ENCODE measurements at places on chromosomes 5 and 9.

DNA sequence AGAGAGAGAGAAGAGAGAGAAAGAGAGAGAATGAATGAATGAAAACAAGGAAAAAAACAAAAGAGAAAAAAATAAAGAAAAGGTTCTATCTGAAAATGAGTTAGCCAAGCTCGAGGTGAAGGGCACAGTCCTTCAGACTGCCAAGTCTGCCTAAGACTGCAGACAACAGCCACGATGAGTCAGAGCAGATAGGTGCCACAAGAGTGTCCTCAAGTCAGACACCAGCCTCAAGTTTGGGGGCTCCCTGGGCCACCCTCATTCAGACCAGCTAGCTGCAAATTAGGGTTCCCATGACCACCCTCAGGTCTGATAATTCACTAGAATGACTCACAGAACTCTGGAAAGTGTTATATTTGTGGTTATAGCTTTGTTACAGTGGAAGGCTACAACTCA lies 13.9 kb upstream of the HABP4 start:
- DNase-seq: no peak

- no peak for DNase-seq
Observed at GRCh38 chr5:155983954-155984353, 343.0 kb upstream of the SGCD start.

DNA sequence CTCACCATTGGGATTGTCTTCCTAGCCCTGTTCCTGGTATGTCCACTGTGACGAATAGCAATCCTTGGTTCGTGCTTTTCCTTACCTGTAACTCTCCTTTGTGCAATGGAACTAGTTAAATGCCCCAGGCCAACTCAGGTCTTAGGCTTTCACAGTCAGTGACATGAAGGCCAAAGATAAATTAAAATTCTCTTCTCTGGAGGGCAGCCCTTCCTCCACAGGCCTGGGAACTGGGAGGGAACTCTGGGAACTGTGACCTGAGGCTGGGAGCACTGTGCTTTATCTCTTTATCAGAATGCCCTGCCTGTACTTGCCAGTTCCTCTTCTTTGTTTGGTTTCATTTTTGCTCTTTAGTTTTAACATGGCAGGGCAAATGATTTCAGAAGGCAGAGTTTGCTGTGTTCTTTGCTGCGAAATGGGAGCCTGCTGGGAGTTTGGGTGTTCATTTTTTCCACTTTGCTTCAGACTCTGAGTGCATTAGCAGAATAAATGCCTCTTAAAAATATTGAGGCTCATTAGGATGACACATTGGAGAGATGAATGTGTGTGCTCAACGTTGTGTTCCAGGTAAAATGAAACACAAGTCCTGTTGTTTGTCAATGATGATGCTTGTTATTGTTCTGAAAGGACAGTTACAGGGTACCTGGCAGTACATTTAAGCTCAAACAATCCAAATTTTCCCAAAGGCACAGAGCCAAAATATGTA lies 118.1 kb downstream of the NUDT12 start:
- no peak for DNase-seq

DNA sequence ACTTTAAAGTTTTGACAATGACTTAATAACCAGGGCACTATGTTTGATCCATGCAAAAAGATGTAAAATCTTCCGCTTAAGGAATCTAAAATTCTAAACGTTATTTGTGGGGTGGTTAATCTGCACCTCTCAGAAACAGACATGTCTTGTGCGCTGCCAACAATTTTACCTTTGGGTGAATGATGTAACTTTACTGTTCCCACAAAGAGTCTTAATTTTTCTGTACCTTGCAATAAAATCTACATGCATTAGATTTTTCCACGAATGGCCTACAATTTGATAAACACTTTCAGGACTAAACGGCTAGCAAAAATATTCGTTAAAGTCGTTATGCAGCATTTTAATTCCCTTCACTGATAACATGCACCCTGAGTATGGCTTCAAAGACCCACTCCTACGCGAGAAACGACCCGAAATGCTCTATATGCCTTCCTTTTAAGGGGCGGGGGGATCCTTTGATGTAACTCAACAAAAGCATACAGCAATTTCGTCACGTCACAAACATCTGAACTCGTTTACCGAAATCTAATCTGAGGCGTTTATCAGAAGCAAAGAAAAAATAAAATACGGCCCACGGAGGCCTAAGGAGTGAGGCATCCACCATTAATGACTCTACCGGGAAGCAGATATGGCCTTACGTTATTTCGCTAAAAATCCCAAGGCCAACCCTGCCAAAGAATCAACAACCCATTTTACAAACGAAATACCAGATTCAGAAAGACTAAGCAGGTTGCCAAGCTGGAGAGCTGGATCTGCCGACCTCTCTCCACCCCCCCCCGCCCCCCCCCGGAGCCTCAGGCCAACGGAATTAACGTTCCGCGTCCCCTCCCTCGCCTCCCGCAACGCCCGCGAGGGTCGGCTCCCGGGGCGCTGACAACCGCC lies 621 bp downstream of the AK6 start:
- DNase-seq: no peak
